Cortex of kidney (tissue), 1 donor: ENCODE measurements at places on chromosomes 11 and 22.

- DNase-seq, result no peak
Observed at GRCh38 chr11:72631806-72632731, 42.2 kb downstream of the PDE2A start.

- no peak for DNase-seq
Observed at GRCh38 chr22:20937794-20938671, 20.8 kb downstream of the CRKL start.

DNA sequence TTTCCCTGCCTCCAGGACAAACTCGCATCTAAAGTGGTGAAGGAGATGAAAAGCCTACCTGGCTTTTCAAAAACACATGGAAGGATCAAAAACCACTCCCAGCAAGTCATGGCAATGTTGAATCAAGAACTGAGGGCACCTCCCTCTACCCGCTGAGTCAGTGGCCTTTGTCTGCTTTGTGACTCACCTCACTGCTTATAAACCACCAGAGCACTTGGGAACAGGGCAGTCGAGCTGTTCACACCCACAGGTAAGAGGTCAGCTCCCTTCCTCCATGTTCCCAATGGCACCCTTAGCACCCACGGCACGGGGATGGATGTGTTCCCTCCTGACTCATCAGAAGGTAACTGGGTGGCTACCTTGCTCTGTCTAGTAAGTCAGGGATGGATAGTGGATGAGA lies 21.7 kb downstream of the TENM4 start:
- no peak for DNase-seq

GRCh38 chr22:47515384-47516125 lies 753.1 kb downstream of the TBC1D22A start:
- DNase-seq, result no peak

GRCh38 chr11:107787733-107788132 lies 70.9 kb downstream of the SLC35F2 start:
- no peak for DNase-seq

GRCh38 chr11:1858154-1858553 lies 5.3 kb downstream of the LSP1 start:
- no peak for DNase-seq

- no peak for DNase-seq
Observed at GRCh38 chr11:120819003-120819402, 204.9 kb upstream of the TBCEL start.
